ENCODE measurements at places on chromosomes 2 and 18.

- no peak for DNase-seq
Observed at GRCh38 chr2:69950241-69950640, 11.2 kb downstream of the ASPRV1 start.

GRCh38 chr2:106038601-106039375, 155.3 kb downstream of the UXS1 start:
- no peak for DNase-seq

DNA sequence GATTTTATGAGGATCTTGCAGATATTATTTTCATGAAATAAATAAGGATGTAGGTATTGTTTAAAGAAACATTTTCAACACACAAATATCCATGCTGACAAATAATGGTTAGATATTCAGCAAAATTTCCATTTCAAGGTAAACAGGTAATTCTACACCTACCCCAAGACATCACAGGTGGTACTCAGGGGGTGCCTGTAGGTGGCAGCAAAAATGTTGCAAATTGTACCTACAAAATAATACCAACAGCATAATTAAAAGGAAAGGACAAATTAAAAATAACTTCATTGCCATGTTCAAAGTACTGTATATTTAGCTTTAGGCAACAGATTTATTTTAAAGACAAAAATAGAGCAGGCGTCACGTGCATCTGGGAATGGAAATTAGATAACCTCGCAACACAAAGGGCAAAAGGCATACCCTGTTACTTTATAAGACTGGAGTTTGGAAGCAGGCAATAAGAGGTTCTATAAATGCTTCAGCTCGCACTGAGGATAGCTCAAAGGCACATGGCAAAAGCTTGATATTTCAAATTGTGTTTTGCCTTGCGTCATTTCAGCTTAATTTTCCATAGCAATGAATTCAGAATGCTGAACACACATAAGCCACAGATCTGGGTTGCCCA, 630.5 kb downstream of the TDRD15 start:
- no peak for DNase-seq

GRCh38 chr2:12577567-12578253, 139.0 kb upstream of the TRIB2 start:
- no peak for DNase-seq

- no peak for DNase-seq
Observed at GRCh38 chr2:30738141-30738911, 68.9 kb downstream of the CAPN13 start.

- DNase-seq = no peak
Observed at GRCh38 chr18:10743766-10744165, 217.9 kb downstream of the NAPG start.

- no peak for DNase-seq
Observed at GRCh38 chr2:42223855-42224268, 54.7 kb downstream of the EML4 start.

All from activated B cell treated with CpG ODN at 0.5 μM for 24 hours (primary cell).